ENCODE measurements at places on chromosomes 5 and 9.

DNA sequence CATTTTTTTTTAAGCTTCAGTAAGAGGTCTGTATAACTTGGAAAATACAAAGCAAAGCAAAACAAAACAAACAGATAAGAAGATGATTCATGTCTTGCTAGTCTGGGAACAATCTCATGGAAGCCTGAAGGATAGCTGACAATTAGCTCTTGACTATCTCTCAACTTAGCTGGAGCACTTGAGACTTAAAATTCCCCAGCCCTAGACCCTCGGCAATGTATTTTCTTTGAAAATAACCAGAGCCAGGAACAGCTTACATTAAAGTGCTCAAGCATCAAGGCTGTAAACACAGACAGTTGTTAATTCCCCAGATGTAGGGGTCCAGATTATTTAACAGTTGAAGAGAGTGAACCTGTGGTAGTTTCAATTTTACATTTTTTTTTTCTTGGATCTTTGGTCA, 82.9 kb downstream of the TMEM252 start:
- DNase-seq = no peak

GRCh38 chr5:9559965-9560364, 14.1 kb upstream of the SEMA5A start:
- no peak for DNase-seq

DNA sequence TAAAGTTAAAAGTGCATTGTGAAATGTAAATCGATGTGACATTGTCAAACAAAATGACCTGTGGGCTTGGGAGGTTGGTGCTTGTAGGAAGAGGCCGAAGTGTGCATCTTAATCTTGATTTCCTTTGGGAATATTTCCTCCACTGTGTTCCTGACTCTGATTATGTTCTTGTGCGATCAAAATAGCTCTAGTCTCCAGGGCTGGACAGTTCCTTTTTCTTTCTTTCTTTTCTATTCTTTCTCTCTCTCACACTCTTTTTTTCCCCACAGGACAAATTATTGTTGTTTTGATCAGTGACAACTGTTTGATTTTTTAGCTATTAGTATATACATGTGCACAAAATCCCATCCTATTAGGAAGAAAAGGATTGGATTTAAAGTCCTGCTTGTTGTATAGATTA, 347.5 kb downstream of the ZSWIM6 start:
- no peak for DNase-seq

GRCh38 chr5:58281189-58281588, 178.7 kb downstream of the PLK2 start:
- no peak for DNase-seq

DNA sequence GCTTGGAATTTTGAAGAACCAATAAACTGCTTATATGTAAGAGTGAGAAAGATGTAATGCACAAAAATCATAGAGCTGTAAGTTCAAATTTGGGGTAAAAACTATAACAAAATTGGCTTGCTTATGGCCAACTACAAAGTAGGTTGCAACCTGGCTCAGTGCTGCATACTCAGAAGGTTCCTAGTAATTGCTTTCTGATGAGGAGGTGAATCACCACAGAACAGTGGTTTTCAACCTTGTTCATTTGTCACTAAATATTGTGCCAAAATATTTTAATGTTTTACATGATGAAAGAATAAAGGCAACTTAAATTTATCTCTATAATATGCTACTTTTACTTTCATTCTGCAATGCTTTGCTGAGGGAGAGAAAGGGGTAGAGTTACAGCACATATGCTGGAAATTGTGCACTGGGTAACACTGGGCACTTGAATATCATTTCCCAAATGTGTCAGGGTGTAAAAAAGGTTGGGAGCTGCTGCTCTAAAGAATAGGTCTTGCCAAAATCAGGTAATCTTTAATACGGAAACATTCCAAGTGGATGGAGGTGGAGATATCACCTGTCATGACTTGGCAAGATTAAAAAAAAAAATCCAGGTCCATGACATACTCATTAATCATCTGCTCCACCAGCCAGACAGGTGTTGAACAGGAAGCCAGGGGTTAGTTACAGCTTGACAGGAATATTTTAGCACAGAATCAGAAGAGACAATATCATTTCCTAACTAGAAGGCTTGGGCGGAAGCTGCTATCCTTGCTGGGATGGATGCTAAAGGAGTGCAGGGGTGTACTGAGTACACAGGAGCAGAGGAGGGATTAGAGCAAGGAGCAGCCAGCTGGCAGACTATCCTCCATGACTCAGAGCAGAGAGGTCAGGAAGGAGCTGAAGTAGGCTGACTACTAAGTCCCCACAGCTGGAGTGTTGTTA, 34.6 kb upstream of the CCL21 start:
- no peak for DNase-seq

GRCh38 chr5:134095887-134096589, 18.4 kb upstream of the TCF7 start:
- no peak for DNase-seq

GRCh38 chr5:13956471-13956870, 12.0 kb upstream of the DNAH5 start:
- DNase-seq = no peak

DNA sequence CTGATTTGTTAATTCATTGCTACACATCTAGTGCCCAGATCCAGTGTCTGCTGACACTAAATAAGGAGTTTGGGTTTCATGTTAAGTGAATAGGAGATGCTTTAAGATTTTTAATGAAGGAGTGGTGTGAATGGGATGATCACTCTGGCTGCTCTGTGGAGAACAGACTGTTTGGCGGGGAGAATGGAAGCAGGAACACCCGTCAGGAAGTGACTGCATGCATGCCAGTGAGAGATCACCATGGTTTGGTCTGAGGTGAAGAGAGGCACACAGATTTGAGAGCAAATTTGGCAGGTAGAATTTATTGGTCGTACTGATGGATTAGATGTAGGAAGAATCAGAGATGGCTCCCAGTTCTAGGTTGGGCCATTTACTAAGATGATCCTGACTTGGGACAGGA, 19.8 kb downstream of the ATP6V0E1 start:
- no peak for DNase-seq

DNA sequence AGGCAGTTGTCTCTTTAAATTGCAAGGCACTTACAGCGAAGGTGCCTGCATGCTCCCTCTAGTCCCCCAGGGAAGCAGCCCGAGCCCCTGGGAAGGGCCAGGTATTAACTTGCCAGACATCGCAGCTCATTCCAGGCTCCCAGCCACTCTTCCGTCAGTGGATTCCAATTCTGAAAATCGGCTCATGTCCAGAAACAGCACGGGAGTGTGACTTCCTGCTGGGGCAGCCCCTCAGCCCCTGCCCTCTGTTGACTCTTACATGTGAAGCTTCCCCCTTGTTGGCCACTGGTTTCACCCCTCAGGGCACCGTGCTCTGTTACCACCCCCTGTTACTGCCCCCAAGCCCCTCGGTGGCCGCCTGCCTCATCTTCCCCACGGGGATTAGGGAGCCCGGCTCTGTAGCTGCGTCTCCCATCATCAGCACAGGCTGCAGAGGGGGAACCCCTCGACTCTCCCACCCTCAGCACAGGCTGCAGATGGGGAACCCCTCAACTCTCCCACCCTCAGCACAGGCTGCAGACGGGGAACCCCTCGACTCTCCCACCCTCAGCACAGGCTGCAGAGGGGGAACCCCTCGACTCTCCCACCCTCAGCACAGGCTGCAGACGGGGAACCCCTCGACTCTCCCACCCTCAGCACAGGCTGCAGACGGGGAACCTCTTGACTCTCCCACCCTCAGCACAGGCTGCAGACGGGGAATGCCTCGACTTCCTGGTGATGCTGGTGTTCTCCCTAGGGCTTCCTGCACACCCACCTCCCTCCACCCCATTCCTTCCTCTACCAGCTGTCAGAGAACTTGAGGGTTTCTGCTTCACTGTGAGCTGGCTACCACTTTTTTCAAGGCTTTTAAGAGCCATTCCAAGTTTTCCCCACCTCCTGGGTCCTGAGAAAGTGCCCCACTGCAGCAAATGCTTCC, 11.1 kb upstream of the CACNA1B start:
- DNase-seq = no peak

GRCh38 chr5:143166661-143167420, 236.6 kb downstream of the NR3C1 start:
- no peak for DNase-seq

- DNase-seq = no peak
Measured at GRCh38 chr9:70924895-70925547, 196.4 kb downstream of the TRPM3 start.

- DNase-seq = no peak
Measured at GRCh38 chr5:6872441-6873160, 159.4 kb downstream of the TENT4A start.

GRCh38 chr9:126503333-126504085, 110.2 kb upstream of the LMX1B start:
- DNase-seq = no peak

DNA sequence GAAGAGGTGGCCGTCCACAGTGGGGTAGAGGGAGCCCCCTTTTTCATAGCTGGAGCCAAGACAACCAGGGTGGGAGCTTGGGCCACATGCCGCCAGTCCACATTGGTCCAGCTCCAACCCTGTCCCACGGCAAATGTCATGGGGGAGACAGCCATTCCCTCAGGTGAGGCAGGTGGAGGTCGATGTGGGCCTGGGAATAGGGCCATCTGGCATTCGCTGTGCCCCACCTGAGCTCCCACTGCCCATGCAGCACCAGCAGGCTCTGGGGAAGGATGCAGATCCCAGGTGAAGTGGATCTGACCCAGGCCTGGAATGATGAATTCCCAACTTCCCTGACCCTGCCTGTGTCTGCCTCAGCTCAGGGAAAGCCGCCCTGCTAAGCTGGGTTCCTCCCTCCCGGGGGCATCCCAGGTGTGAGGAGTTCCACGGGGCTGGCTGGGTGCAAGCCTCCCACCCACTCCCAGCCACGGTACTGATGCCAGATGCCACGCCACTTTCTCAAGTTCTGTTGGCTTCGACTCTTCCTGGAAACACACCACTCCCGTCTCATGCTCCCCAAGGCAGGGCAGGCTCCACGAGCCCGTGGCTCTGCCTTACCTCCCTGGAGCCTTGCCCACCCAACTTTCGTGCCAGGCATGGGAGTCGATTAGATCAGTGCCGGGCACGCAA, 25.2 kb upstream of the FCN2 start:
- DNase-seq = no peak

DNA sequence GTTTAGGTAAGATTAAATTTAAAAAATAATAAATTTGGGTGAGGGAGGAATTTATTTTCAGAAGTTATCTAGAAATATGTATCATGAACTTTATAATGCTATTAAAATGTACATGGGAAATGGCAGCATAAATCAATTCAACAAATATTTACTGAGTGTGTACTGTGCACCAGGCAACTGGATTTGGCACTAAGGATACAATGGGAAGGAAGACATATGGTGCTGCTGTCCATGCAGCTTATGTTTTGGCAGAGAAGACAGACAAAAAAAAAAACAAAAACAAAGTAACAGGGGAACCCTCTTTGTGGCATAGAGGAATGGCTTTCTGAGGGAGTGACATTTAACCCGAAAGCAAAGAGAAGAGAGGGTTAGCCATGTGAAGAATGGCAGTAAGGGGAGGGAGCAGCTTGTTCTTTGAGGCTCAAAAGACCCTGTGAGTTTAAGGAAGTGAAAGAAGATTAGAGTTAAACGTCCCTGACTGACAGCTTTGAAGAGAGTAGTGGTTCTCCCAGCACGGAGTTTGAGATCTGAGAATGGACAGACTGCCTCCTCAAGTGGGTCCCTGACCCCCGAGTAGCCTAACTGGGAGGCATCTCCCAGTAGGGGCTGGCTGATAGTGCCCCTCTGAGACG, 23.9 kb downstream of the CNTRL start:
- DNase-seq = no peak

GRCh38 chr5:145917288-145917687, 19.1 kb upstream of the SH3RF2 start:
- no peak for DNase-seq

- DNase-seq = no peak
Measured at GRCh38 chr5:44046619-44047364, 342.4 kb downstream of the FGF10 start.

- DNase-seq = no peak
Measured at GRCh38 chr5:146799231-146799630, 79.3 kb downstream of the PPP2R2B start.

GRCh38 chr9:18502546-18502945, 28.6 kb downstream of the ADAMTSL1 start:
- no peak for DNase-seq

- no peak for DNase-seq
Measured at GRCh38 chr9:101536938-101537337, 3.3 kb downstream of the RNF20 start.

GRCh38 chr5:34891981-34892380, 23.3 kb downstream of the RAD1 start:
- no peak for DNase-seq

GRCh38 chr5:169174923-169175322, 126.0 kb downstream of the SLIT3 start:
- DNase-seq = no peak

DNA sequence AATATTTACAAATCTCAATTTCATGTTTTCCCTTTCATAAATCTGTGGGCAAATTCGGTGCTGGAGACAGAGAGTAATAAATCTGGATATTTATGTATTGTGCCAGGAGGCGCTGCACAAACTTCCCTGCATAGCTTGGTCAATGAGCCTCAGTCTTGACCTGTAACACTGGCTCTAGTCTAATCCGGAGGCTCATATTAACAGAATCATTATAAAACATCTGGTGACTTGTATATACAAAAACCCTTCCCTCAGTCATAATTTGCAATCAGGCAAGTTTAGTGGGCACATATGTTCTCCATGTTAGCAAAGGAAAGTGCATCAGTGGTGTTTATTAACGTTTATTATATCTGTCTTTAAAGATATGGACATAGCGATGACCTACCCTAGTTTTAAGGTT, 104.0 kb upstream of the BNC2 start:
- DNase-seq = no peak

DNA sequence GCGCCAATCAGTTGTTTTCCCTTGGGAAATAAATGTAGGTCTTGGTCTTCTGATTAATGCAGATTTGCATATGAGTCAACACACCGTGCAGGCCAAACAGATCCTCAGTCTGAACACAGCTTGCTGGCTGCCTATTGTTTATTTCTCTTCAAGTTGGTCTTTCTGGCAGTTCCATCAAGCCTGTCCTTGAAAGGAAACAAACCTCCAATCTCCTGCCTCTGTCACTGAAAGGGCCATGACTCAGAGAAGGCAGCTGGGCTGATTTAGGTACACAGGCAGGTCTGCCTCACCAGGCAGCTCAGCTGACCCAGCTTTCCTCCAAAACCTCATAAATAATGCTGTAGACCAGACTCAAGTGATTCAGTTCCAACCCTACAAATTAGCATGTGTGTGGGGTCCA, 175.9 kb downstream of the MAN2A1 start:
- DNase-seq = no peak

DNA sequence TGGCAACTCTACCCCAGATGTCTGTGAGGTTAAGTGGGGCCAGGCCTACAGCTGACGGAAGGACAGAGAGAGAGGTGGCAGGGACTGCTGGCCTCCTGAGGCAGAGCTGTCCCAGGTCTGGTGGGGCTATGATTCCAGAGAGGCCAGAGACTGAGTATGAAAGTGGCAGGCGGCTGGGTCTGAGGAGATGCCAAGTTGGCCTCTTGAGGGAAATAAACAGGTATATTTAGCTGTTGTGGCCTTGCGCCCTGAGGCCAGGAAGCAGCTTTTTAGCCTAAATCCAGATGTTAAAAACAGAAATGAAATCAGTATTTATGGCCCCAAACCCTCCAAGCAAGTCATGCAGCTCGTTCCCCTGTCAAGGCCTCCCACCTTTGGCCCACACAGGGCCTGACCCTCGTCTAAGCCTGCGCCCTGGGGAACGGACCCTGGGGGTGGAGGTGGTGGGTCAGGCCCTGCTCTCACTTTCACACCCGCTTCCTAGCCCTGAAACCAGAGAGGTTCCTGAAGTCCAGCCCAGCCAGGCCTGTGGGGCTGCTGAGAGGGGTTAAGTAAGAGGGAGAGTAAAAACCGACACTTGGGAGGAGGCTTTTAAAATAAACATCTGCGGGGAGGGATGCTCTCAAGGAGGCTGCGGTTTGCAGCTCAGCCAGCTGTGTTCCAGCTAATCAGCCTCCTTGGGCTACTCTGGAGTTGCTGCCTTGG, 18.7 kb downstream of the PCDHGC5 start:
- DNase-seq = no peak

Data from CD4-positive, alpha-beta T cell treated with Interleukin-6 at 100 ng/mL for 8 hours (primary cell).